WTC11 (cell line): ENCODE measurements at places on chromosomes 13 and 19.

GRCh38 chr19:44993926-44994537, 7.2 kb upstream of the RELB start:
- DNase-seq = no peak
- H3K4me3 ChIP-seq = no peak overlapping the region

GRCh38 chr13:31870511-31870910, 131.2 kb downstream of the RXFP2 start:
- DNase-seq = no peak
- H3K27ac ChIP-seq = no peak overlapping the region
- no peaks in the 10 kb centered on the region for H3K36me3 ChIP-seq

- peaks cover 30% of the 10 kb centered on the region for H3K27me3 ChIP-seq
- no peak overlapping the region for H3K27ac ChIP-seq
- H3K36me3 ChIP-seq = no peaks in the 10 kb centered on the region
- H3K4me1 ChIP-seq = no peaks in the 10 kb centered on the region
These were observed 55.6 kb upstream of the KL start for GRCh38 chr13:32960626-32961025.

DNA sequence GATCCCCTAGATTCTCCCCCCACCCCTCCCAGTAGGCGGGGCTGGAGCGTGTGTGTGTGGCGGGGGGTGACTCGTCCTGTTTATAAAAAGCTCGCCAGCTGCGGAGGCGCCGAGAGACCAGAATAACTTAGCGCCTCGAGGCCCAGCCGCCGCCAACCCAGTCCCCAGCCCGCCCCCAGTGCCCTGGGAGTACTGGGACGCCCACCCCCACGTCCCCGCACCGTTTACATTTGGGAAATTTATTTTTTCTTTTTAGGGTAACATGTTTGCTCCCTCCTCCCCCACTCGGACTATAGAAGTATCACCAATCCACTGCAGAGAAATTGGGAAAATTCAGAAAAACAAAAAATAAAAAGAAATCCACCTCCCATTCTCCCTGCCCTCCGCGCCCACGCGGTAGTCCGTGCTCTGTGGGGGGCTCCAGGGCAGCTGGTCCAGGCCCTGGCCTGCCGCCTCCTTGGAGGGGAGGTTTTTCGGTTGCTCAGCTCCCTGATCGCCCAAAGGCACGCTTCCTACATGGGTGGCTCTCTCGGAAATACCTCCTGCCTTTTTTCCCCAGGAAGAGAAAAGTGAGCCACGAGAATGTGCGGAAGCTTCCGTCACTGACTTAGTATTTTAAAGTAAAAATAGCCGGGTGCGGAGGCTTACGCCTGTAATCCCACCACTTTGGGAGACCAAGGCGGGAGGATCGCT, 1.5 kb upstream of the RAB3A start:
- H3K27me3 ChIP-seq = no peaks in the 10 kb centered on the region
- H3K4me1 ChIP-seq = peaks cover 22% of the 10 kb centered on the region
- H3K36me3 ChIP-seq = peaks cover 7% of the 10 kb centered on the region
- DNase-seq = peak; percentile 68
- peak overlapping the region; percentile 86 for H3K4me3 ChIP-seq

- no peak overlapping the region for H3K27ac ChIP-seq
- peak; percentile 62 for DNase-seq
- H3K4me1 ChIP-seq = peaks cover 9% of the 10 kb centered on the region; the same call in 1 of the 2 replicates
These were observed 14.1 kb downstream of the SHANK1 start for GRCh38 chr19:50705422-50706019.

GRCh38 chr19:39759457-39760184, 19.0 kb upstream of the LEUTX start:
- no peaks in the 10 kb centered on the region for H3K36me3 ChIP-seq
- DNase-seq = no peak
- H3K27ac ChIP-seq = no peak overlapping the region
- H3K4me3 ChIP-seq = no peak overlapping the region
- peaks cover 3% of the 10 kb centered on the region for H3K4me1 ChIP-seq
- H3K27me3 ChIP-seq = peaks cover 20% of the 10 kb centered on the region

DNA sequence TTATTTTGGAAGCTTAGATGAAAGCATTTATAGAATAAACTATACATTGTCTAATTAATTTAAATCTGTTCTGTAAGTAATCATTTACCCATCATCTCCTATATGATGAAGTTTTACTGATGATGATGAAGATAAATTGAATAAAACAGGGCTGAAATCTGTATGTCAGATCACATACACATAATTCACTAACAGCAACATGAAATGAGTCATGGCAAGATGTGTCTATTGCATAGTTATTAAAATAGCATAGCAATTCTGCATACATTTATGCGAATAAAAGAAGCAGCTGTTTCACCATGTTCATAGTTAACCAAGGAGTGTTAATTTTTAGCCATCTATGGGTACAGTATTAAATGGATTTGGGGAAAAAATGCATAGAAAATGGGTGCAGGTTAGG, 424.9 kb downstream of the LIG4 start:
- H3K27me3 ChIP-seq = no peaks in the 10 kb centered on the region
- H3K36me3 ChIP-seq = no peaks in the 10 kb centered on the region
- no peak for DNase-seq
- peaks cover 17% of the 10 kb centered on the region for H3K4me1 ChIP-seq
- no peak overlapping the region for H3K27ac ChIP-seq
- H3K4me3 ChIP-seq = no peak overlapping the region

DNA sequence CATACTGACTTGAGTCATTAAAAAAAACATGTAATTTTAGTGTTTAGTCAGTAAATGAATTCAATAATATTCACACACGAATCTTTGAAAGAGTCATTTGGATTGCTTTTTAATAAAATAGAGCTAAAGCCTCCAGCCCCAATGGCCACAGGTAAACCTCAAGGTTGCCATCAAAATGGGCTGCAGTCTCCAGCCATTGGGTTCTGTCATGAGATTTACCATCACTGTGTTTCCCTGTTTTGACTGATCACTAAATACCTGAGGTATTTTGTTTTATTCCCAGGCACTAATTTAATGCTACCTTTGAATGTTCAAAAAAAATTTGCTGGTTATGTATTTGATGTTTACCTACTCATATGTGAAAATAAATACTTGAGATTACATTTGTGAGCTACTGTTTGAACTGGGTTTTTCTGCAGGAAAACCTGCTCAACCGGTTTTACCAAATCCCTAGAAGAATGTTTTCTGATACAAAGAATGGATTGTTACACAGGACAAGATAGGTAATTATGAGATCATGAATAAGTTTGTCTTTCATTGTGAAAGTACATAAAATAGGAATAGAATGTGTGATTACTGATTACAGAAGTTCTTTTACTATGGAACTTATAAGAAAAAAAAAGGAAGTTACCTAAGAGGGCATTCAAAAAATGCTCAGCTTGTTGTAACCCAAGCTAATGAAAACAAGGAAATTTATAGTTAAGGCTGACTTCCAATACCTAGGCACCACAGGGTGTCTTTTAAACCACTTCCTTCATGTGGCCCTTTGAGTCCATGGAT, 391.3 kb downstream of the EFNB2 start:
- no peak for DNase-seq
- H3K27me3 ChIP-seq = no peaks in the 10 kb centered on the region; the same call in 1 of the 2 replicates
- H3K4me3 ChIP-seq = peak overlapping the region; percentile 28
- H3K36me3 ChIP-seq = peaks cover 10% of the 10 kb centered on the region
- peak overlapping the region; percentile 89 for H3K27ac ChIP-seq

- H3K27ac ChIP-seq = peak overlapping the region; percentile 84
- peak; percentile 49 for DNase-seq
- H3K36me3 ChIP-seq = peaks cover 8% of the 10 kb centered on the region; the same call in 1 of the 2 replicates
- H3K4me3 ChIP-seq = peak overlapping the region; percentile 99
These were observed 2.2 kb upstream of the PLEKHG2 start for GRCh38 chr19:39410017-39410830.

- DNase-seq = no peak
- H3K27ac ChIP-seq = no peak overlapping the region
- peaks cover 39% of the 10 kb centered on the region for H3K36me3 ChIP-seq
- H3K4me3 ChIP-seq = no peak overlapping the region
- H3K4me1 ChIP-seq = no peaks in the 10 kb centered on the region
These were observed 10.6 kb downstream of the TFDP1 start for GRCh38 chr13:113595131-113595530.

DNA sequence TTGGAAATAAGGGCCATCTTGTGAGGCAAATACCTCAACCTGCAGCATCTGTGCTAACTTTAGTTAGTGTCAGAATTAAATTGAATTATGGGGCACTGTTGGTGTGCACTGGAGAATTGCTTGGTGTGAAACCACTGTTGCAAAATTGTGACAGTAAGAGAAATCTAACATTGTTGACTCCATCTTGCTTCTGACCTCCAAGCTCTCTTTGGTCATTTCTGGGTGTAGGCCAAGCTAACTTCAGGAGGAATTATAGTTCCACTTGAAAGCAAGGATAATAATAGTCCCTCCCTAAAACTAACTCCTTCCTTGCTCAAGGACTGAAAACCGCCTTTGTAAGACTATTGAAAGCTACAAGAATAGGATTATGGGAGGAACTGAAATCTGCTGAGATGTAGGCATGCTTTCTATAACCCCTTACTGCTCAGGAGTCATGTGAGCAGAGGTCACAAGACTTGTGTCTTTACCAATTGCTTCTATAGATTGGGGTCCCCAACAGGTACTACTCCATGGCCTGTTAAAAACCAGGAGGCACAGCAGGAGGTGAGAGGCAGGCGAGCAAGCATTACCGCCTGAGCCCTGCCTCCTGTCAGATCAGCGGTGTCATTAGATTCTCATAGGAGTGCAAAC, 24.9 kb upstream of the GAS6 start:
- no peak overlapping the region for H3K27ac ChIP-seq
- peaks cover 30% of the 10 kb centered on the region for H3K4me1 ChIP-seq
- H3K36me3 ChIP-seq = peaks cover 13% of the 10 kb centered on the region
- no peaks in the 10 kb centered on the region for H3K27me3 ChIP-seq
- no peak for DNase-seq

- H3K4me3 ChIP-seq = no peak overlapping the region
- no peak overlapping the region for H3K27ac ChIP-seq
- H3K27me3 ChIP-seq = no peaks in the 10 kb centered on the region
- DNase-seq = no peak
- no peaks in the 10 kb centered on the region for H3K4me1 ChIP-seq
These were observed 415.5 kb downstream of the FGF14 start for GRCh38 chr13:101986316-101986715.

- no peaks in the 10 kb centered on the region; the same call in 1 of the 2 replicates for H3K27me3 ChIP-seq
- DNase-seq = no peak
- H3K36me3 ChIP-seq = peaks cover 8% of the 10 kb centered on the region
- peaks cover 4% of the 10 kb centered on the region; the same call in 1 of the 2 replicates for H3K4me1 ChIP-seq
- no peak overlapping the region for H3K4me3 ChIP-seq
- H3K27ac ChIP-seq = no peak overlapping the region
These were observed 63.4 kb downstream of the TEX29 start for GRCh38 chr13:111383591-111384440.

DNA sequence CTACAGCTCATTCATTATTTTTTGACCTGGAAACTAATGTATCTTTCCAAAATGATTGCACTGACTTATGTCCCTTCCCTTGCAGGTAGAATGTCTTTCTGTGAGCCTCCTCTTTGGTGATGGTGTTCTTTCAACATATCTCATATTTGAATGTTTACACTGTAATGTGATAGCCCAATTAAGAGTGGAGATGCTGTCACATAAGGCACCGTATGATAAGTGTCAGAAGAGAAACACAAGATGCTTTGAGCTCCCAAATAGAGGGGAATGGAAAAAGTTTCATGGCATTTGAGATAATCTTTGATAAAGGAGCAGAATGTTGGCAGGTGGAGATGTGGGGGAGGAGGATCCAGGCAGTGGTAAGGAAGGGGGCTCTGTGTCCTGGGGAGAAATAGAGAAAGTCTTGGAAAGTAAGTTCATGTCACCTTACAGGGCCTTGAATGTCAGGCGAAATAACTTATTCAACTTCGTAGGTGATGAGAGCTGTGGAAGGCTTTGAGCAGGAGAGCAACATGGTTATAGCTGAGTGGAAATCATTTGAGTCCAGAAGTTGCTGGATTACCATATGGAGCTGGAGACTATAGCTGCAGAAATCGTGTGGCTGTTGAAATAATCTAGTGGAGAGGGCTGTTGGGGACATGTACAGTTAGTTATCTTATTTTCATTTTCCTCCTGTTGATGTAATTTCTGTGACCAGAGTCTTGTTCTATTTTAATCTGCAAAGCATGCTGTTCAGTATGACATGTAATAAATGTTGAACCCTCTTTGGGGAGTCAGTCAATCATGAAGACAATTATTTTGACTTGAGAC, 10.3 kb upstream of the RNF113B start:
- peak overlapping the region; percentile 35; the same call in 1 of the 2 replicates for H3K27ac ChIP-seq
- no peak overlapping the region for H3K4me3 ChIP-seq
- H3K27me3 ChIP-seq = no peaks in the 10 kb centered on the region

GRCh38 chr13:37065890-37066526, 6.5 kb upstream of the SUPT20H start:
- no peak for DNase-seq
- H3K36me3 ChIP-seq = no peaks in the 10 kb centered on the region
- peaks cover 4% of the 10 kb centered on the region; the same call in 1 of the 2 replicates for H3K27me3 ChIP-seq
- no peak overlapping the region for H3K4me3 ChIP-seq

- no peak for DNase-seq
- H3K27ac ChIP-seq = no peak overlapping the region
- no peak overlapping the region for H3K4me3 ChIP-seq
- peaks cover 41% of the 10 kb centered on the region for H3K27me3 ChIP-seq
- H3K4me1 ChIP-seq = peaks cover 6% of the 10 kb centered on the region
These were observed 15.9 kb upstream of the ZNF30 start for GRCh38 chr19:34910770-34911169.

DNA sequence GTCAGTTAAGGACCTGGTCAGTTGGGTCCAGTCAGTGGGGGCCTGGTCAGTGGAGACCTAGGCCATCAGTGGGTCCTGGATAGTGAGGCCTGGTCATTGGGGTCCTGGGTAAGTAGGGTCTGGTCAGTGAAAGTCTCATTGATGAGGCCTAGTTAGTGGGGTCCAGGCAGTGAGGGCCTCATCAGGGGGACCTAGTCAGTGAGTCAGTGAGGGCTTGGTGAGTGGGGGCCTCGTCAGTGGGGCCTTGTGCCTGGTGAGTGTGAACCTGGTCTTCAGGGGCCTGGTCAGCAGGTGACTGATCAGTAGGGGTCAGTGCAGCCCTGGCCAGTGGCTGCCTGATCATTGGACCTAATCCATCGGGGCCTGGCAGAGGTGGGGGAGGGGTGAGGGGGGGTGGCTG, 42.6 kb upstream of the TPM4 start:
- H3K27me3 ChIP-seq = no peaks in the 10 kb centered on the region
- H3K4me3 ChIP-seq = no peak overlapping the region
- no peaks in the 10 kb centered on the region for H3K4me1 ChIP-seq
- DNase-seq = no peak

DNA sequence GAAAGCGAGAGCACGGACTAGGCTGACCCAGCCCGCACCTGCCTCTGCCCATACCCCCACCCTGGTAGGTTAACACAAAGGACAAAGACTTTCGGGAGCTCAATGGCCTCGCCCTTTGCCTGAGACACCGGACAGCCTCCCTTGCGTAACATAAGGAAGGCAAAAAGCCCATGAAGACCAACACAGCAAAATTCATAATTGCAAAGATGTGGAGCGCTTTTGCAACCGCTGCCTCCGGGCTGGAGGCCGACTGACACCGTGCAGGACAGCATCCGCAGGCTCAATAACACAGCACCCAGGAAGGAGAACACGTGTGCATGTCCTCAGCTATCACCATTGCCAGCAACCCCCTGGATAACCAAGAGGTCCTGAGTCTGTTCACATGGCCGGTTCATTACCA, 15.4 kb downstream of the LILRA1 start:
- H3K4me1 ChIP-seq = no peaks in the 10 kb centered on the region
- H3K4me3 ChIP-seq = no peak overlapping the region
- H3K36me3 ChIP-seq = peaks cover 63% of the 10 kb centered on the region
- peaks cover 9% of the 10 kb centered on the region; the same call in 1 of the 2 replicates for H3K27me3 ChIP-seq
- H3K27ac ChIP-seq = no peak overlapping the region
